ENCODE measurements at places on chromosomes 5 and 9.

- DNase-seq, result no peak
Measured at GRCh38 chr9:98885575-98886295, 58.0 kb upstream of the COL15A1 start.

DNA sequence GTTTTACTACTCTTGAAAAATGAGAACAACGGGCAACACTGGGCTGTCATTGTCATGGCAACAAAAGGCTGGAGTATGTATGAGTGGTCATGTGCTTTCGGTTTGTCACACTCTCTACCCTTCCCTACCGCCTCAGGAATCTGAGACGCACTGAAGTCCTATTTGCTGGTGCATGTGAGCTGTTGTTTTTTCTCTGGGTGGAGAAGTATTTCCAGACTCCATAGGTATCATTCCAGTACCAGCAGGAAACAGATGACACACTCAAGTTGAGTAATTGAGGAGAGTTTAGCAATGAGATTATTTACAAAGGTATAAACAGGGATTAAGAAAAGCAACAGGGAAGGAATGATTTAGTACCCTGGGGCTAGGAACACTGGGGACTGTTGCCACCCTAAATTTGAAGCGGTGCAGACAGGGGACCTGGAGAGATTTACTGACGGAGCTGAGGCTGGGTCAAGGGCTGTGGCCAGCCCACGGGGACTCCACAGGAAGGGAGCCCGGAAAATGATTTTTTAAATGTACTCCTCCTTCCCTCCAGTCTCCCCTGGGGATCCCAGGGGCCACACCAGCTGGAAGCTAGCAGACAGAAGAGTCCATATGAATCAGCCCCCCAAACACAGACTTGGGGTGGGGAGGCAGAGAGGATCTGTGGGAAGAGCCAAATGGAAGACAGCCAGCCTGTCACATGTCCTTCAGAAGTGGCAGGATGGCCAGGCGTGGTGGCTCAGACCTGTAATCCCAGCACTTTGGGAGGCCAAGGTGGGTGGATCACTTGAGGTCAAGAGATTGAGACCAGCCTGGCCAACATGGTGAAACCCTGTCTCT, 13.2 kb upstream of the ZBTB43 start:
- DNase-seq, result no peak

GRCh38 chr9:133080161-133080560, 18.4 kb downstream of the CEL start:
- no peak for DNase-seq

GRCh38 chr5:173907284-173907683, 19.1 kb downstream of the CPEB4 start:
- no peak for DNase-seq

DNA sequence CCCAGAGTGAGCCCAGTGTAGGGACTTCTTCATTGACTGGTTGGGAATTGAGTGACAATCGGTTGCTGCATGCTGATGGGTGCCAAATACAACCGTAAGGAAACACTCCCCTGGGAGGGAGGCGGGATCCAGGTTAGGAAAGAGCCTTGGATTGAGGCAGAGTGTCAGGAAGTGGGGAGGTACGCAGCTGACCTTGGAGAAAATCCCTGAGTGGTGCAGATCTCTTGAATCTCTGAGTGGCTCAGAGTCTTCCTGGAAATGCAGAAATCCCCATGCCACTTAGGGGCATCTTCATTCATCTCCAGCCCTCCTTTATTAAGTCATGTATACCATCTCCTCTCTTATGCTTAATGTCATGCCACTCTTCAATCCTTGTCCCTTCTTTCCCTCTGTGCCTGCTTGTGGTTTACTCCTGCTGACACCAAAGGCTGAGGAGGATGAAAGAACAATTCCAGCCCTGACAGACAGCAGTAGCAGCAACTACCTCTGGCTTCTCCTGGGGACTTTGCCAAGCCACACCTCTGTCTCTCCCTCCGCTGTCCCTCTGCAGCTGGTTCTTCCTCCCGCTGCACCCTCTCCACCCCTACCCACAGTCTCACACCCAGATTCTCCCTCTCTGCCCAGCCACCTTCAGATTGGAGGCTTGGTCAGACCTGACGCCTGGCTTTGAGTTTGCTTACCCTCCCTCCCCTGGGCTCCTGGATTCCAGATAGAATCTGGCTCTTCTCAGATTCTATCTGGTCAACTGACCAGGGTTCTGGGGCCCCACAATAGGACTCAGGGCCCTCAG, 14.1 kb upstream of the LCP2 start:
- DNase-seq, result no peak

DNA sequence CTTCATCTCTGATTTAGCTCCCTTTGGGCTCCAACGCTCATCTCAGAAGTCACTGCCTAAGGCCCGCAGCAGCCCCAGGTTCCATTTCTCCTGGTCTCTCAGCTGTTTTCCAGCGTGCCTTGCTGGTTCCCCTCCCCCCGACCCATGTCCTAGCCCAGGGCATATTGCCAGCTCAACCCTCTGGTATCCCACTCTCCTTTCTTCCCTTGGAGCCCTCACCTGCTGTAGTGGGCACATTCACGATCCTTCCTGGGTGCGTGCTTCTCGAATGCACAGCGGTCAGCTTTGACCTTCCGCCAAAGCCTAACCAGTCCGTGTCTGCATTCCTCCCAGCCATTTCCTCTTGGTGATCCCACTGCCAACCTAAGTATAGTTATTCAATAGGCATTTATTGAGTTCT, 36.1 kb downstream of the CFAP90 start:
- no peak for DNase-seq

- DNase-seq, result no peak
Measured at GRCh38 chr5:157570531-157571200, 4.9 kb downstream of the ADAM19 start.

DNA sequence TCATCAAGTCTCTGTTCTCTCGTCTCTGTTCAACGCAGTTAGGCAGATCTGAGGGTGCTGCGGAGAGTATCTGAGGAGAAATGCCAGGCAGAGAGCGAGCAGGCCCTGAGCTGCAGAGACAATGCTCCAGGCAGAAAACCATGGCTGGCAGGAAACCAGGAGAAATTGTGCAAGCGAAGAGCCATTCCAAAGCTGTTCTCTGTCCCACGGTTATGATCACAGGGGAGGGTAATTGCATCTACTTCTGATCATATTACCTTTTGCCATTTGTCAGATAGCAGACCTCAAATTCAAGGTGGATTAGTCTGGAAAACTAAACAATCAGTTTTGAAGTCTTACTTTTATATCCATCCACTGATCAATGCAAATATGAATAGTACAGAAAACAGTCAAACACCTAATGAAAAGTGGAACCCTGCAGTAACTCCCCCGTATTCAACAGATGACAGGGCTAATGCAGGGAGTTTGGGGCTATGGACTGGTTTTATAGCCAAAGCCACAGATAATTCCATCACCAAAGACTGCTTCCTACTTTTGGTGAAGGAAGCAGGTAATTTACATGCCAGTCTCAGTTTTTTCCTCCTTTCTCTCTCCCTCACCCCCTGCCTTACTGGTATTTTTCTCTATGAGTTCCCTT, 228.0 kb downstream of the DCP2 start:
- DNase-seq, result no peak

DNA sequence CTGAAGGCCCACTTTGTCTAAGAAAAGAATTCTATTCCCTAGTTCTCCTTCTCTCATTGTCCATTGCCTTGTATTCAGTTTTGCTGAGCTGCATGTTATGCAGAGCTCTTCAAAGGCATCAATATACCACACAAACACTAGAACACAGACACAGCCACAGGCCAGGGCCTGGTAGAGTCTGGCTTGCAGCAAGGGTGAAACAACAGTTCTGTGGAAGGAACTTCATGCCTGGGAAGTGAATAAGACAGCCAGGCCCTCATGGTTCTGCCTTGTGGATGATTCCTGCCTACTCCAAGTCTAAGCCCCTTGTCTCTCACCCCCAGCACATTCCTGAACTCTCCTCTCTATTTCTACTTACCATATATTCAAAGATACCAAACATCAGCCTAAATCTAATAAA, 30.8 kb downstream of the KLHL3 start:
- no peak for DNase-seq

- no peak for DNase-seq
Measured at GRCh38 chr9:6639622-6640021, 5.9 kb downstream of the GLDC start.

DNA sequence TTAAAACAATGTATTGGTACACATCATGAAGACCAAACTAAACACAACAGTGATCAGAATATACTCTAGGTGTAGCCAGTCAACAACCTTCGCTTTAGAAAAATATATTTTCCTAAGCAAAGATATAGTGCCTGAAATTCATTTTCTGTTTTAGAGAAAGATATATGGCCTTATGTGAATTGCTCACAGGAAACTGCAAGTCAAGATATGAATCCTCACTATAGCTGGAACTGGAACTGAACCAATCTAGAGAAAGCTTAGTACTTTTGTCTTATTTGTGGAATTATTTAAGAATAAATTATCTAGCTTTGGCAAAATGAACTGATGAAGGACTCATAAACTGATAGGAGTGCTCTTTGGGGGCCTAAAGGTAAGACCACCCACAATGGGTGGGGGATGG, 27.3 kb downstream of the GZMK start:
- no peak for DNase-seq

GRCh38 chr9:109336409-109336808, 15.6 kb upstream of the EPB41L4B start:
- DNase-seq, result no peak

GRCh38 chr9:104779334-104779733, 15.4 kb downstream of the NIPSNAP3B start:
- no peak for DNase-seq

DNA sequence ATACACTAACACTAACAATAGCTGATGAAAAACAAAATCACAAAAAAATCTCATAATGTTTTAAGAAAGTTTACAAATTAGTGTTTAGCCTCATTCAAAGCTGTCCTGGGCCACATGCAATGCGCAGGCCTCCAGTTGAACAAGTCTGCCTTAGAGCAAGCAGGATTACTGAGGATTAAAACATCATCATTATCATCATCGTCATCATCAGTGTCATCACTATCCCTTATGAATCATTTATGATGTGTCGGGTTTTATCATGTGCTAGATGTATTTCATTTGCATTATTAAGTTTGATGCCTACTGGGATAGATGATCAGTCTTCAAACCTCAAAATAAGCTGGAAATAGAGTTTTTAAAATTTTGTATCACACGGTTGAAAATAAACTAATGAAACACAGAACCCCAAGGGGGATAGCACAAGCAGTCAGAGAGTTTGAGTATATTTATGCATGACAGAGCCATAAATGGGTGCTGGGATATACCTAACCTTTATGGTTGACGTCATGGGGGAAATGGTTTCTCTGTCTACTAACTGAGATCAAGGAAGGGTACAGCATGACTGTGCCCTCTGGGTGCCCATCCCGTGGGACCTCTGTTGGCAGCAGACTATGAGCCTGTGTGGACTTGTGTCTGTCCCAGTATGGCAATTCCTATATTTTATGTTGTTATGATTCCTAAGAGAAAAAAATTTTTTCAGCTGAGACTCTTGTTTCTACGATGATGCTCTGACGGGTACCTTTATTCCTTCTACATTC, 150.3 kb upstream of the ADRA1B start:
- DNase-seq, result no peak

- DNase-seq, result no peak
Measured at GRCh38 chr5:38535248-38535750, 21.1 kb downstream of the LIFR start.

- DNase-seq, result no peak
Measured at GRCh38 chr9:85909390-85909789, 31.6 kb upstream of the NAA35 start.

DNA sequence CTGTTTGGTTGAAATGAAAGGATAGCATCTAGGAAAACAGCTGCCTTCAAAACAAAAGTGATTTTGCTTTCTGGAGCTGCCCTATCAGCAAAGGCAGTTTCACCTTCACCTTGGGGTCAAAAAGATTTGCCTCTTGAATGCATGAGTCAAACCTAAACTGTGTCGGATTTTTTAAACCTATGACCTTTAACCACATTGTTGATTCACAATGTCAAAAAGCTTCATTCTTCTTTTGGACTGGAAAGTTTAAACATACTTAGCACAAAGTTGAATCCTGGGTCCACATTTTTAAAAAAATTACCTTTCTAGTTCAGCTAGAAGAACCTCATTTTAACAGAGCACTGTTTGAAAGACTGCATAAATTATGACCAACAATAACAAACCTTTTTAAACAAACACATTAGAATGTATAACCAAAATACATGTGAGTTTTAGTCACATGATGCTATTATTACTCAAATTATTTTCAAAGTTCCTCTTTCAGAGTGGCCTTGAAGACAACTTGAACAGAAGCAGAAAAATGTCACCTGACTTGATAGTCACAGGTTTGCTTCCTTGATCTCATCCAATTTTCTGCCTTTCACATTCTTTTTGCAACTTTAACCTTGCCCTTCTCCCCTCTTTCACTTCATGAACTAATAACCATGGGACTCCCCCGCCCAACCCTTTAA, 109.7 kb upstream of the LHFPL2 start:
- DNase-seq, result no peak

DNA sequence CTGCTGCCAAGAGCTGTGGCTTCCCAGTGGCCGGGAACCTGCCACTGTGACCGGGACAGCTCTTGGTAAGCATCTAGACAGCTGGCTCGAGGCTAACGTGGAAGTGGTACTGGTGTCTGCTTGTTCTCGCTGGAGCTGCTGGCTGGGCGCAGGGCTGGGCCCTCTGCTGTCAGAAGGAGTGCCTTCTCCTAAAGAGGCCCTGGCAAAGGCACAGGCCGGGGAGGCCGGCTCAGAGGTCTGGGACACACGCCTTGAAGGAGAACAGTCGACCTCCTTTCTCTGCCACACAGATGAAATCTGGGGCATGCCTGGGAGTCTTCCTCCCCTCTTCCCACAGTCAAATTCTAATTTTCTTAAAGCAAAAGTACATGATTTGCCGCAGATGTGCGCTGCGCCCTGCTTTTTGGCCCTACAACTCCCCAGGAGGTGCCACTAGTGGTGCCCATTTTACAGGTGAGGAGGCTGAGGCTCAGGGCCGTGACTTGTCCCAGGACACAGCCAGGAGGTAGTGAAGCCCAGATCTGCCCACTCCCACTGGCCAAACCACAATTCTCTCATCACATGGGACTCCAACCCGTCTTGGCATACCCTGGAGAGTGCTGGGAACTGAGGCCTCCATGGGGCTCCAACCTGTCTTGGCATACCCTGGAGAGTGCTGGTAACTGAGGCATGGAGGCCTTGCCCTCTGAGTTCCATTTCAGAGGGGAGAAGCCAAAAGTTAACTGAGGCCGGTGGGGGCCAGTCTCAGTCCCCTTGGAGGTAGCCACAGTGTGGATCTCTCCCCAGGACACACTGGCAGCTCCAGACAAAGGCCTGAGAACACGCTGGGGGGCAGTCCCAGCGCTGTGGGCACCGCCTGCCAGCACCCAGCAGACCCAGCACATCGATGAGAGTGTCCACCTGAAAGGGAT, 12.0 kb upstream of the RXRA start:
- no peak for DNase-seq

- no peak for DNase-seq
Measured at GRCh38 chr5:126677121-126677520, 76.4 kb downstream of the PHAX start.

- no peak for DNase-seq
Measured at GRCh38 chr9:114250235-114250568, 72.7 kb upstream of the ORM1 start.

GRCh38 chr9:120001536-120001935, 578.4 kb downstream of the CDK5RAP2 start:
- DNase-seq, result no peak
